ENCODE measurements at places on chromosomes 4 and X. TPM values are rescaled to one million over a fixed set of nuclear protein-coding genes. Genes with fewer than 3 reads are reported as not detected.

GRCh38 chr4:68732653-68733466, 62.4 kb upstream of the UGT2B15 start:
- no peak for DNase-seq

DNA sequence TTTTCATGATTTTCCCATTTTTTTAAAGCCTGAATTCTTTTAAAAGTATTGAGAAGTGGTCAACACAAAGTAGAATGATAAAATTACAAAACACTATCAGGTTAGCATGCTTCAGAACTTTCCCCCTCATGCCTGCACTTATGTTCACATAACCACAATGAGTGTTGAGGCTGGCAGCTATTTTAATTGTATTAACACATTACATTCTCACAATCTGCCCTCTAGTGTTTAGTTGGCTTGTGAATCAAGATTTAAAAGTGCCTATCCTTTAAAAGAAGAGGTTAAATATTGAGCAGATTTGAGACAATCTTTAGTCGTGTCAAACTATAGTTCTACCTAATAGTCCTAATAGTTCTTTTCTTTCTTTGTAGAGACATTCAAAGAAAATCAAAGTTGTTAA, 93.6 kb upstream of the NAP1L5 start:
- DNase-seq: no peak

DNA sequence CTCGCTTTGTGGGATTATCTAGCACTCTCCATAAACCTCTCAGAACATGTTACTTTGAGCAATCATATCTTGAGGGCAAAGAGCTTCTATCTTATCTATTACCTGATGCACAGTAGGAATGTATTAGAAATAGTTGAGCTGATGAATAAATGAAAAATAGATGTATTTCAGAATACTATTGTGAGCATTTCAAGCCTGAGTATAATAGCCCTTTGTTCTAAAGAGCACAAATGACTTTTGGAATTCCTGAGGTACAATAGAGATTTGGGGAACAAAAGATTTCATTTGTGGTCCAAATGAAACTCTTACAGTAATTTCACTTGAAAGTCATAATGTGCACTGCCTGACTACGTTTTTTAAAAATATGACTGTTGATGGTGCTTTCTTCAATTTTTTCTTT, 159.5 kb downstream of the UGT8 start:
- no peak for DNase-seq

Gene CXXC4
- total RNA-seq: 17.1 TPM

- no peak for DNase-seq
Measured at GRCh38 chrX:134676436-134676835, 18.2 kb upstream of the PLAC1 start.
